ENCODE measurements at places on chromosomes 2 and 18. TPM values are rescaled to one million over a fixed set of nuclear protein-coding genes. Genes with fewer than 3 reads are reported as not detected.
A peak's percentile ranks its signal among the peaks of the same experiment; 100 is the strongest.

DNA sequence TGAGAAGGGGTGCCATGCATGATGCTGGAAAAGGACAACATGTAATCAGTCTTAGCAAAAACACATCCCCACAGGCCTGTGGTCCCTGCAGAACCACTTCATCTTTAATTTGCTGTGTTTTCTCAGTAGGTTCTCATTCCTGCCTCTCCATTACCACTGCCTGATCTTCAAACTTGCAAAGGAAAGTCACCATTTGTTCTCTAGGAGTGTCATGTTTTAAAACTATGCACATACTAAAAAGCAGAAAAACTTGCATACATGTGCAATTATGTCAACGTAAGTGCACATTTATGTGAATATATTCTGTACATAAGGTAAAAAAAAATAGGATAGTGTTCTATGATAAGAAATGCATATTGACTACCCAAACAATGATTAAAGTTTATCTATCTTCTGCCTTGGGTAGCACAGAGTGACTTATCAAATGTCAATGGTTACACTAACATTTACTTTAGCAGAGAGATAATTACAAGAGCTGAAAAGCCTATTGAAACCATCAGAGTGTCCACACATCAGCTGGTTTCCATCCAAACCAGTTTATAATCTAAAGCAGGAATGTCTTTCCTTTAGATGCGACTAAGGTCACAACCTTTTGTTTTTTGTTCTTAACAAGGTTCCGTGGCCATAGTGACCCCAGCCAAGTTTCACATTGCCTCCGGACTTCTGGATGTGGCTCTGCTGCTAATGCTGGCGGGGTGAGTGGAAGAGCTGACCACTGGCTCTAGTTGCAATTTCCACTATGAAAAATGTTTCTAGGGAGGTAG is 58.7 kb upstream of the RMDN2 start:
- DNase-seq: no peak

- peak; percentile 59 for DNase-seq
These were observed 14.3 kb upstream of the STAM2 start for GRCh38 chr2:152189622-152190495.

DNA sequence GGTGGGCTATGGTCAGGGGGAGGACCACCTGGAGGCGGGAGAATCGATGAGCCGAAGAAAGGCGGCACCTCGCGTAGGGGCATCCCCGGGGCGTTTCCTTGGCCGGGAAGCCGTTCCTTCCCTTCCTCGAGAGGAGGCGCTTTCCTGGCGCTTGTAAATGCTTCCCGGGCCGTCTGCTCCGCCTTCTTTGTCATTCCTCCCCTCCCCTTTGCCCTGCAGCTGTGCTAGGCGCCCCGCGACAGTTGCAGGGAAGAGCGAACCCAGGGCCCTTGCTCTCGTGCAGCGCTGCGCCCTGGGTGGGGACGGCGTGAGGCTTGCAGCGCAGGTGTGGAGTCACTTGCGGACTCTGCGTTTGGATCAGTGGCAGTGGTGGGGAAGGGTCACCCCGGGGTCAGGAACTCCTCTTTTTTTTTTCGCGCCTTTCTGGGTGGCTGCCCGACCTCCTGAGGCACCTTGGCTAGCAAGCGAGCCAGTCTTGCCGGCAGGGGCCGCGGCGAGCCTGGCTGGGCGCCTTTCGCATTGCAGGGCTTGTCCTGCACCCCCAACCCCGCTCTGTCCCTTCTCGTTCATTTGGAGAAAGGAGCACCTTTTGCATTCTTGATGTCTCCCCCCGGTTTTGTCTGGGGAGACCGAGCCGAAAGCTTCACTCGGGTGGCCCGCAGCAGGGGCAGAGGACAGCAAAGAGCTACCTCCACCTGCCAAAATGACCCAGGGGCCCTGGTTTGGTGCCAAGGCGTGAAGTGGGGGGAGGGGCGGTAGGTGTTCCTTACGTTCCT is 858 bp downstream of the KCNS3 start:
- DNase-seq: peak; percentile 62

GRCh38 chr2:25228848-25229278 is 60.5 kb upstream of the POMC start:
- peak; percentile 75 for DNase-seq

GRCh38 chr2:233424154-233424951 is 70.1 kb downstream of the DGKD start:
- DNase-seq: no peak

- DNase-seq: peak; percentile 95
These were observed 539.4 kb upstream of the TNP1 start for GRCh38 chr2:217399291-217399690.

GRCh38 chr18:71673498-71673897 is 870.6 kb downstream of the CBLN2 start:
- DNase-seq: peak; percentile 6

DNA sequence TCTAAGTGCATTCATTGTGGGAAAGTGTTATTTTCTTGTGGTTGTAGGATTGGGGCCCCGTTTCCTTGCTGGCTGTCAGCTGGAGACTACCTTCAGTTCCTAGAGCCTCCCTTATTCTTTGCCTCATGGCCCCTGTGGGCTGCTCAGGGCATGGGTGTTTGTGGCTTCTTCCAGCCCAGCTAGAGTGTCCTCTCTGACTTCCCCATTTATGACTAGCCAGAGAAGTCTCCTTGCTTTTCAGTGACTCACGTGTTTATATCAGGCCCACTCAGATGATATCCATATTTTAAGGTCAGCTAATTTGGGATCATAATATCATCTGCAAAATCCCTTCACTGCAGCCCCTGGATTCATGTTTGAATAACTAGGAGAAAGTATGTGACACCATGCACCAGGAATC is 62.8 kb downstream of the DTNA start:
- DNase-seq: peak; percentile 49

DNA sequence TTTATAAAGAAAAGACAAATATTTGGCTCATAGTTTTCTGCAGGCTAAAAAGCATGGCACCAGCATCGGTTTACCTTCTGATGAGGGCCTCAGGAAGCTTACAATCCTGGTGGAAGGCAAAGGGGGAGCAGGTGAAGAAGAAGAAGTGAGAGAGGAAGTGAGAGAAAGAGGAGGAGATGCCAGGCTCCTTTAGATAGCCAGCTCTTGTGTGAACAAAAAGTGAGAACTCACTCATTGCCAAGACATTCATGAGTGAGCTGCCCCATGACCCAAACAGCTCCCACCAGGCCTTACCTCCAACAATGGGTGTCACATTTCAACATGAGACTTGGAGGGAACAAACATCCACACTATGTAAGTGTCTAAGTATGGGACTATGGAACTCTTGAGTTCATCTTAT is 14.3 kb downstream of the CCDC150 start:
- no peak for DNase-seq

DNA sequence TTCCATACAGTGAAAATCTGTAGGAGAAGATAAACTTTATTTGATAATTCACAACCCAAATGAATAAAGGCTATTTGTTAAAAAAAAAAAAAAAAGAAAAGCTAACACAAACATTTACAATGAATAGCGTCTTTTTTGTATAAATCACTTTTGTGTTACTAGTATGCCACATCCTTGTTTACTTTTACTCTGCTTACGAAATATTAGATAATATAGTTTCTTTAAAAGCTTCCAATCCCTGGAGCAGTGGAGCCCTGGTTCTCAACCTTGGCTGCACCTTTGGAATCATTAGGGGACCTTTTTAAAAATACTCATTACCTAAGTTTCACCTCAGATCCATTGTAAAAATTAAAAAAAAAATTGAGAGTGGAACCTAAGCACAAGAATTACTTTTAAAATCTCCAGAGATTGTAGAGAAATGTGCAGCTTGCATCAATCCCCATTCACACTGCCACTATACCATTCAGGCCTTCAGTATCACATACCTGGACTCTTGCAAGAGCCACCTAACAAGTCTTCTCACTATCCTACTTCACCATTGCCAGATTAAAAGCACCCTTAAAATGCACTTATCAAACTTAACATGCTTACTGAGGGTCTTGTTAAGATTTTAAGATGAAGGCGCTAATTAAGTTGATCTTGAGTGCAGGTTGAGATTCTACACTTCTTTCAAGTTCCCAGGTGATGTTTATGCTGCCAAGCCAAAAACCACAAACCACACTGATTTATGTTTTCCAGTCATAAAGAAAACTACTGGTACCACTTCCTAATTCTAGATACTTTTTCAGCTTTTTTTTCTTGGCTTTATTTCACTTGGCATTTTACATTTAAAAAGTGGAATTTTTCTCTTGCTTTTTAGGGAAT is 59.7 kb upstream of the ZC3H15 start:
- peak; percentile 1 for DNase-seq

DNA sequence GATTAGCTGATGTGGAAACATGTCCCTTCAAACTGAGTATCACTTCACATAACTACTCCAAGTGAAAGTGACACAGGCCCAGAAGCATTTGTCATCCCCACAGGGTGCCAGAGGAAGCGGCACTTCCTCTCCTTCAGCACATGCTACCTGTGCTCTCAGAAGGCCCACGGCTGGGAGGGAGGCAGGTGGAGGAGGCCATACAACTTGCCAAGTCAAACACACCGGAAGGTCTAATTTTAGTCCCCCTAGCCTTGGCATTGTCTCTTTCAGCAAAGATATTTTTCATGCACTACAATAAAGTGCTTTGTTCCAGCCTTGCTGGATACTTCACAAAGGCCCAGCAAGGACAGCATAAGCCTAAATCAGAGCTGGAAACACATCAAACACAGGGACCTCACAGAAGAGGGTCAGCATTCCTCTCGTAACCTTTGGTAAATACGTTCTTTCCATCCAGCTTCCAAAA is 38.0 kb downstream of the VSNL1 start:
- no peak for DNase-seq

- DNase-seq: no peak
These were observed 112.1 kb upstream of the HAAO start for GRCh38 chr2:42904576-42904876.

DNA sequence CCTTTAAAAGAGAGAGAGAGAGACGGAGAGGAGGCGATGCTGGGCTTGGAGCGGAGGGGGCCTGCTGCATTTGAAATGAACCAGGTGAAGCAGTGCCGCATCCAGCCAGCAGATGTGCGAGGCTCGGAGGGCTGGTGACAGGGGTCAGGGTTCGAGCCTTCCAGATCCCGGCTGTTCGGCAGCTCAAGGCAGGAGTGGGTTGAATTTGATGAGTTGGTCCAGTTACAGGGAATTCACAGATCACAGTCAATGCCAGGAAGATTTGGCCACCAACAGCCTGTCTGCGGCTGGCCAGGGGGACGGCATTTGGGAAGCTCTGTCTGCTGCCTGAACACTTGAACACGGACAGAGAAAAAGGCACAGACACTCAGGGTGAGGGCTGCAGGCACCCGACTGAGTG is 48.6 kb downstream of the PTGR3 start:
- DNase-seq: peak; percentile 7

GRCh38 chr2:68391869-68392268 is 26.8 kb downstream of the PLEK start:
- DNase-seq: no peak

- DNase-seq: no peak
These were observed 18.4 kb upstream of the LRRTM1 start for GRCh38 chr2:80322958-80323357.

GRCh38 chr18:76507830-76508385 is 12.9 kb upstream of the ZNF516 start:
- DNase-seq: no peak

DNA sequence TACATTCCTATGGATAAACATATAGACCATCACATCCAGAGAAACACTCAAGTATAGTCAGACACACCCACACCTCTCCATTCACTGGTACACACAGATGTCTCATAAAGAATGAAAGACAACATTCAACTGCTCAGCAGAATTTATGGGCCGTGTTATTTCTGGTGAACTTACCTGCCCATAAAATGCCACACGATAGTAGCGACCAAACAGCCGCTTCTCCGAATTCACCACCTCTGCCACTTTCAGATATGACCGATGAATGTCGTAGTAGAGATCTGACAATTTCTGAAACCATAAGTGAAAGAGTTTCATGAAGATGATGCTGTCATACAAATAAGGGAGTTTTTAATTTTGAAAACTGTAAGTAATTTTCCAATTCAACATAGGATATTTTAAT is 70.7 kb upstream of the CCDC195 start:
- no peak for DNase-seq

GRCh38 chr2:120452945-120453634 is 107.2 kb downstream of the INHBB start:
- no peak for DNase-seq

- DNase-seq: peak; percentile 95
These were observed 118.0 kb downstream of the PLB1 start for GRCh38 chr2:28613633-28614501.

GRCh38 chr2:231425291-231425810 is 29.8 kb downstream of the B3GNT7 start:
- no peak for DNase-seq

DNA sequence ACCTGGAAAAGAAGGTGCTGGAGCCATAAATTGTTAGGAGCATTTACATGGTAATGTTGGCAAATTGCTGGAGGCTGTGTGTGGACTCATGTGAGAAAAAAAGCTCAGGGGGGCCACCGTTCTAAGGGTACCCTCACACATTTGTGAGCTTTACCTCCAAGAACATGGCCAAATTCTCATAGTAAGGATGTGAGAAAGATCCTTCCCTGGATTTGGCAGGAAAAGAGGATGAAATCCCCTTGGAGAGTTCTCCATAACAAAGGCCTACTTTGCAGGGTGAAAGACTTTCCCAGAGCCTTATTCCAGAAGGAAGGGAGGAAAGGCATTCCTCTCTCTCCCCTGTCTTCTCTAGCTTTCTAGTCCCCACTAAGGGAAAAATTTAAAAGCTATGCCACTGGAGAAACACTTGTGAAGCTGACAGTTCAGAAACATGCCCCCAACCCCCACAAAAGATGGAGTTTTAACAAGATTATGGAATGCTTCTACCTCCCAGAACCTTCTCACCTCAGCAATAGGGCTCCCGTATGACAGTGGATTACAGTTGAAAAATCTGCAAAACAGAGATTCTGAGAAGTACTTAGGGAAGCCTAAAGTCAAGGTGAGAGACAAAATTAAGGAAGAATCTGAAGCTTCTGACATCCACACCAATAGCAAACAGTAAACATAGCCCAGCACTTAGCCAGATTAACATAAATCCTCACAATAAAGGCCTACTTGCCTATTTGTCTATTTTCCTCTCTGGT is 20.2 kb upstream of the ERMN start:
- DNase-seq: no peak

- peak; percentile 59 for DNase-seq
These were observed 153.0 kb downstream of the ZFP36L2 start for GRCh38 chr2:43073401-43073825.

GRCh38 chr2:237411683-237412423 is 2.1 kb downstream of the COL6A3 start:
- peak; percentile 66 for DNase-seq

GRCh38 chr2:98145070-98145469 is 58.1 kb downstream of the VWA3B start:
- no peak for DNase-seq

GRCh38 chr2:242063436-242063835 is 193.9 kb downstream of the RTP5 start:
- DNase-seq: no peak

- DNase-seq: no peak
These were observed 50.3 kb downstream of the RPL37A start for GRCh38 chr2:216548901-216549331.

- DNase-seq: no peak
These were observed 57.6 kb downstream of the ACKR3 start for GRCh38 chr2:236627193-236627592.

- peak; percentile 59 for DNase-seq
These were observed 416.8 kb downstream of the FIGN start for GRCh38 chr2:163319006-163319405.

The GALR1 gene
- polyA plus RNA-seq: not detected

The NYAP2 gene
- polyA plus RNA-seq: not detected

The LOXHD1 gene
- not detected for polyA plus RNA-seq

The PSMA8 gene
- not detected for polyA plus RNA-seq

The AGBL5 gene
- 20.9 TPM for polyA plus RNA-seq

The ACADL gene
- polyA plus RNA-seq: 0.07 TPM

The MERTK gene
- 0.34 TPM for polyA plus RNA-seq

The SKA1 gene
- polyA plus RNA-seq: 16.3 TPM

The FBXO36 gene
- polyA plus RNA-seq: 5.0 TPM

The FN1 gene
- 3,495 TPM for polyA plus RNA-seq
